ENCODE measurements at places on chromosomes 3 and 15.
A peak's percentile ranks its signal among the peaks of the same experiment; 100 is the strongest.

GRCh38 chr3:557972-558371 is 361.4 kb downstream of the CHL1 start:
- DNase-seq, result no peak

- no peak for DNase-seq
These were observed 108.9 kb upstream of the BNIP2 start for GRCh38 chr15:59797756-59798604.

DNA sequence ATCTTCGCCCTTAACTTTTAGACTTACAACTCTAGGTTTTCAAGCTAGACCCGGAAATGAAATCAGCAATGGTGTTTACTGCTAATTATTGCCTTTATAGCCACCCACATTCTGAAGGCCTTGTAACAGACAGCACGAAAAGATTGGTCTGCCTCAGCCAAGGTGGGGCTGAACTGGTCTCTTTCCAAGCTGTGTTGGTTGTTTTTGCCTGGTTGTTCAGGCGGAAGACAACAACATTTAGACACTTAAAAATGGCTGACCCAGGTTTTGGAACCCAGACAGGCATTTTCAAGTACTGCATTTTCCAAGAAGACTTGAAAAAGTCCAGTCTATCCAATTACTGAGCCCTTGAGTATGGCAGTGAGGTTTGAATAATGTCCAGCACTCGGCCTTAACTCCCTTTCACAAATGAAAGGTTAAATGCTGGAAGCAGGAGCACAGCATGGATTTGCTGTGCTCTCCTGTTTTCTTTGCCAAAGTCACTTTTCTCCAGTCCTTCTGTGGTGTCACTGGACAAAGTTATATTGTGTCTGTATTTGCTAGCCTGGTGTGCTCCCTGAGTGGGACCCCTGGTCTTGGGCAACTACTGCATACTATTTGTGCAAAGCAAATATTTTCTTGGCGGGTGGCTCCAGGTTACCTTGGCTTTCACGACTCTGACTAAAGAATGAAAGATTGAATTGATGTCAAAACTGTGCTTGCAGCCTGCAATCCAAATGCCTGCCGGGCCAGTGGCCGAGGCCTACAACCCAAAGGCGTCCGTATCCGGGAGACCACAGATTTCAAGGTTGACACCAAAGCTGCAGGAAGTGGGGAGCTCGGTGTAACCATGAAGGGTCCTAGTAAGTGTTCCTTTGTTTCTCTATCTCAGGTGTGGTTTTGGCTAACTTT is 93.5 kb downstream of the FLNB start:
- no peak for DNase-seq

- no peak for DNase-seq
These were observed 23.6 kb downstream of the FAH start for GRCh38 chr15:80176443-80176842.

DNA sequence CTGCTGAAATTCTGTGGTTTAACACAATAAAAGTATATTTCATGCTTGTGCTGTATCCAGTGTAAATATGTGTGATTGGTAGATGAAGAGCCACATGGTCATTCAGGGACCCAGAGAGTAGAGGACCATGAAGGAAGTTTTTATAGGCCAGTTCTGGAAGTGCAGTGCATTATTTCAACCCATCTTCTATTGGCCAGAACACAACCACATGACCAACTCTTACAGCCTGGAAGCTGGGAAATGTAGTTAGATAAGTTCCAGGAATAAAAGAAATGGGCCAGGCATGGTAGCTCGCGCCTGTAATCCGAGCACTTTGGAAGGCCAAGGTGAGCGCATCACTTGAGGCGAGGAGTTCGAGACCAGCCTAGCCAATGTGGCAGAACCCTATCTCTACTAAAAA is 21.4 kb upstream of the PRTG start:
- no peak for DNase-seq

- no peak for DNase-seq
These were observed 160.6 kb upstream of the IQSEC1 start for GRCh38 chr3:13233487-13234485.

DNA sequence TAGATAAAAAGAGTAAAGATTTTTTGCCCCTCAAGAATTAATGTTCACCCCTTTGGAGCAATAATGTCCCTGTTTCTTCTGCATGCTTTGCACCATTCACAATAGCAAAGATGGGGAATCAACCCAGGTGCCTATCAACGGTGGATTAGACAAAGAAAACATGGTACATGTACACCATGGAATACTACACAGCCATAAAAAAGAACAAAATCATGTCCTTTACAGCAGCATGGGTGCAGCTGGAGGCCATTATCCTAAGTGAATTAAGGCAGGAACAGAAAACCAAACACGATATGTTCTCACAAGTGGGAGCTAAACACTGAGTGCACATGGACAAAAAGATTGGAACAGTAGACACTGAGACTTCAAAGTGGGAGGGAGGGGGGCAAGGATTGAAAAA is 35.2 kb downstream of the AAGAB start:
- DNase-seq, result no peak

GRCh38 chr15:34102175-34102925 is 467 bp downstream of the PGBD4 start:
- no peak for DNase-seq

DNA sequence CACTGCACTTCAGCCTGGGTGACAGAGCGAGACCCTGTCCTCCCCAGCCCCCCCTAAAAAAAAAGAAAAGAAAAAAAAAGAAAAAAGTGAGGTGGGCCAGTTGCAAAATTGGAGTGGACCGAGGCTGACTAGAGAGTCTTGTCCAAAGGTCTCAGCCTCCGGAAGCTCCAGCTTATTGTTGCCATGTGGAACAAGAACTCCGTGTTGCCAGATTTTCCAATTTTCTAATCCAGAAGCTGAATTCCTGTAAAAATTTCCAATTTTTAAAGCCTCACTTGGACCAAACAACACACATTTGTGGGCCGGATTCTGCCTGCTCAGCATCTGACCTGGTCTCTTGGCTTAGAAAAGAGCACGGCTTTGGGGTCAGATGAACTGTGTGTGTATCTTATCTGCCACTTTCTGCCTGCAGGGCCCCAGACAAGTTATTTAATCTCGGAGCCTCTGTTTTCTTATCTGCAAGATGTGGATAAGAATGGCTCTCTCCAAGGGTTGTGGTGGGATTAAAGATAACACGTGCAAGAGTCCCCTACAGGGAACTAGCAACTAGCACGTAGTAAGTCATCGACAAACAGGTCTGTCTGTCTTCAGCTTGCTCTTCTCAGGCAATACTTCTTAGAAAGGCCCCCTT is 73.7 kb upstream of the TLE3 start:
- no peak for DNase-seq

DNA sequence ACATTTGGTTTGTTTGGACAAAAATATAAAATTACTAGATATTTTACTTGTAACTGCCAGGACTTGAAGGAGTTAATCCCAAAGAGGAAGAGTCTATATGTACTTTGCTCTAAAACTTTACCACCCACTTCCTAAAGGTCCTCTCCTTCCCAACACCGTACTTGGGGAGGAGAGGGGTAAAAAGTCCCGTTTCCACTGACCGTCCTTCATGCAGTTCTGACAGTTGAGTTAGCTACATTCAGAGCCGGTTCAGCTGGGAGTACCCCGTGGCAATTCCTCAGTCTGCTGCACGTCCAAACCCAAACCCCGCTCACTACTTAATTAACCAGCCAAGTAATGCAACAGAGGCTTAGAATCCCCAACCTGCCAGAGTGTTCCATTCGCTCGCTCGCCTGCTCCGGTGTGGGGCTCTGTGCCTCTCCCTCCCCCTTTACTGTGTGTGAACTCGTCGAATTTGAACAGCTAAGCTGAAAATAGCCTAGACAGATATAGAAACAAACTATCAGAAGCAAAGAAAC is 519.7 kb downstream of the FOXP1 start:
- DNase-seq, result peak; percentile 8

- DNase-seq, result no peak
These were observed 25.5 kb downstream of the FAM174B start for GRCh38 chr15:92629975-92630626.

DNA sequence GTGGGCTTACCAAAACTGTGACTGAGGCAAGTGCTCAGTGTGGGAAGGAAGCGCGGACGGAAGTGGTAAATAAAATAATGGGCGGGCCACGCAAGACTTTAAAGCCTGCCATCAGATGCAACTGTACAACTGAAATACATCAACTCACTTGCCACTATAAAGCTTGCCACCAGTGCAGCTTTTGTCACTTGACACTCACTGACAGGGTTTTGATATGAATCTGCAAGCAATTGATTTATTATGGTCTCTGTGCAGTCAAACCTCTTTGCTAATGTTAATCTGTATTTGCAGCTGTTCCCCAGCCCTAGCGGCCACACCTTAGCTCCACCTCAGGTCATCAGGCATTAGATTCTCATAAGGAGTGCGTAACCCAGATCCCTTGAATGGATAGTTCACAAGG is 2.3 kb upstream of the GFM1 start:
- no peak for DNase-seq

GRCh38 chr3:143158014-143158988 is 38.7 kb downstream of the CHST2 start:
- DNase-seq, result peak; percentile 14

DNA sequence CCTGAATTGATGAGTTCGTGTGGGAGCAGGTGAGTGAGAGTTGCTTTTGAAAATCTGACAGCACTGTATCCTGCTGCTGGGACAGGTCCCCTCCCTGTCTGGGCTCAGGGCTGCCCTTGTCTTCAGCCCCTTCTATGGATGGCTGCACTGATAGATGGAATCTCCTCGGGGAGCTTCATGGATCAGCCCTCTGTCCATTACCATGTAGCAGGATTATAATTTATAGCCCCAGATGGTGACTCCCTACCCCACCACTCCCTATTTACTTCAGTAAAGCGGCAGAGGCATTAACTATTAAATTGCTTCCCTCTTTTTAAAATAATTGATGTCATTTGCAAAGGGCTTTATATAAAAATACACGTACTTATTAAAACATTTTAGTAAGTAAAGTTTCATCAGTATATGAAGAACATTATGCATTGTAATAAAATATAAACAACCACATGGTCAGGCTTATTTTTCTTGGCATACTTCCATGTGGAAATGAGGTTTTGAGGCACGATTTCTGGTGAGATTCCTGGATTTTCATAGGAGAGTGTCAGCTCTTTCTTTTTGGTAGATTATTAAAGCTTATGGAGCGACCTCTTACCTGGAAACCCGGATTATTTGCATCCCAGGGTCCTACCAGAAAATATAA is 38.5 kb downstream of the MAP3K13 start:
- no peak for DNase-seq

DNA sequence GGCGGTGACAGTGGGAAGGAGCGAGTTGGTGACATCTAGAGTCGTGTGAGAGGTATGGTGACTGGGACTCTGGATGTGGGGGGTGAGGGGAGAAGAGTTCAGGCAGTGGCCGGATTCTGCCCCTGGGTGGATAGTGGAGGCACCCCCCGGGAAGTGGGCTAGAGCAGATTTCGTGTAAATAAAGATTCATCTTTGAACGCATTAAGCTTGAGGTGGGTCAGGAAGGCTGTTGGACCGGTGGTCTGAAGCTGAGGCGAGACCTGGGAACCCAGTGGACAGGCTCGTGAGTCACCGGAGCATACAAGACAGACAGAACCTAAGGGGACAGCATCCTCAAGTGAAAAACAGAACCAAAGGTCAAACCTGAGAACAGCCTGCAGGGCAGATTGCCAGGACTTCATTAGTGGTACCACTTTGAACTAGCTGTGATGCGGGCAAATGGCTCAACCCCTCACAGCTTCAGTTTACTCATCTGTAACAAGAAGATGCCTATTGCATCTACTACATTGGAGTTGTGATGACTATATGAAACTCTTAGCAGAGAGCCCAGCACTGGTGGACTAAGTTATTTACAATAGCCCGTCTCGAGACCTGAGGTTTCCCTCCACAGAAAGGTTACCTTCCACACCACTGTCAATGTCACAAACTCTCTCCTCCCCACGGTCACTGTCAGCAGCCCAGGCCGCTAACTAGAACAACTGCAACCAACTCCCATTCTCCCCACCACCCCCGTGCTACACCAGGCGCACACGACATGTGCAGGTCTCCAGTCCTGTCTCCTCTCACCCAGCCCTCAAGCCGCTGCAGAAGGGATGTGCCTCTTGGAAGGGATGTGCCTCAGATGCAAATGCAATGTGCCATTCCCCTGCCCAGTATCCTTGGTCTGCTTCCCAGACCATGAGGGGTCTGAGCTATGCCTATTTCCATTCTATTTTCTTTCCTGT is 901 bp upstream of the CLN6 start:
- DNase-seq, result no peak

GRCh38 chr15:39362821-39363561 is 217.9 kb upstream of the THBS1 start:
- DNase-seq, result no peak

- DNase-seq, result peak; percentile 13
These were observed 60.9 kb downstream of the UMPS start for GRCh38 chr3:124791142-124791541.

- DNase-seq, result no peak
These were observed 27.3 kb upstream of the FGD5 start for GRCh38 chr3:14791343-14791945.

GRCh38 chr3:35562141-35562540 is 77.2 kb upstream of the ARPP21 start:
- DNase-seq, result no peak

GRCh38 chr3:51371943-51372557 is 13.0 kb upstream of the MANF start:
- peak; percentile 28 for DNase-seq

GRCh38 chr3:30289766-30290165 is 316.6 kb upstream of the TGFBR2 start:
- DNase-seq, result no peak

DNA sequence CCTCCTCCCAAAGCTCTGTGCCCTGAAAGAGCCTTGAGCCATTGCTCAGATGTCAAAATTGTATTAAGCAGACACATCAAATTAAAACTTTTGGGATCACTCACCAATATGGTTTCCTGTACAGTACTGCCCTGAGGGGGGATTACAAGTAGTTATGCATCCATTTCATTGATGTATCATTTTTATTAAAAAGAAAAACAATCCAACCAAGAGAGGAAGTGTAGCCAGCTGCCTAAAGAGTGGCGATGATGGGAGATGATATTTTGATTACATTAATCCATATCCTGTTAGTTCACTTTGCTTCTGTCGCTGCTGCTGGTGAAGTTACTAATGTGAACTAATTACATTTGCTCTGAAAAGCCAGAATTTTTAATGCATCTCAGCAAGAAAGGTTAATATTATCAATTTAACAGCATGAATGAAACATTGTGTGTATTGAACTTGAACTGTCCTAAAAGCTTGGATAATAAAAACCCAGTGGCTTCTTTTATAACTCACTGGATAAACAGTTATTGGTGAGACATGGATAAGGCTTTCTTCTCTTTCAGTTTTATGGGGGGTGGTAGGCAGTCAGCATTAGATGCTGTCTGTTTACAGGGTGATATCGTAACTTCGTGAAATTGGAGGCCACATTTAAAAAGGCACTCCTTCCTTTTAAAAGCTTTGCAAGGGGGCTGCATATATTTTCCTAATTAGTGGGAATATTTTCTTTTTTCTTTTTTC is 87.7 kb downstream of the IGF1R start:
- DNase-seq, result no peak

- DNase-seq, result no peak
These were observed 278.0 kb downstream of the FOXP1 start for GRCh38 chr3:71305231-71306206.

Measured in RCC 7860 (cell line).